SJSA1 (cell line): ENCODE measurements at places on chromosomes 3 and 15. TPM values are rescaled to one million over a fixed set of nuclear protein-coding genes. Genes with fewer than 3 reads are reported as not detected.

GRCh38 chr3:12973827-12974226 lies 99.4 kb downstream of the IQSEC1 start:
- DNase-seq: no peak
- H3K27me3 ChIP-seq: no peaks in the 10 kb centered on the region
- no peak overlapping the region for H3K27ac ChIP-seq
- no peaks in the 10 kb centered on the region for H3K4me1 ChIP-seq
- no peaks in the 10 kb centered on the region for H3K36me3 ChIP-seq

Gene SSUH2
- total RNA-seq: 0.11 TPM in 1 of 2 replicates, not detected in the other

GRCh38 chr3:194075802-194076460 lies 60.0 kb upstream of the HES1 start:
- no peak overlapping the region for H3K27ac ChIP-seq
- DNase-seq: no peak
- no peaks in the 10 kb centered on the region for H3K36me3 ChIP-seq
- H3K4me3 ChIP-seq: no peak overlapping the region

DNA sequence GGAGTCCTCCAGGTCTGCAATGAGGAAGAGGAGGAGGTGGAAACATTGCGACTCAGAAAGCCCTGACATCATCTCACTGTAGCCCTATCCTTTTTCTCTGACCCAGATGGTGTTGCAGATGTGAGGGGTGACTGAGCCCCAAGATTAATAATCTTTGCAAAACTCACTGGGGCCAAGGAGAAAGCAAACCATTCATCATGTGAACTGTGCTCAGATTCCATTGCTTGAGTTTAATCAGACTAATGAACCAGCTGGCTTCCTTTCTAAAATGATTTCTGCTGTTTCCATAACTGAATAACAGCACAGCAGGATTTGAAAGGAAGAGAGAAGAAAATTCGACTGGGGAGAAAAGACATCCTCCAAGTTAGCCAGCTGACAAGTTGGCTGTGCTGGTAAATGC lies 13.4 kb upstream of the DGKG start:
- H3K27me3 ChIP-seq: peaks cover 10% of the 10 kb centered on the region
- H3K36me3 ChIP-seq: no peaks in the 10 kb centered on the region
- no peaks in the 10 kb centered on the region for H3K4me1 ChIP-seq
- DNase-seq: no peak
- H3K4me3 ChIP-seq: no peak overlapping the region

DNA sequence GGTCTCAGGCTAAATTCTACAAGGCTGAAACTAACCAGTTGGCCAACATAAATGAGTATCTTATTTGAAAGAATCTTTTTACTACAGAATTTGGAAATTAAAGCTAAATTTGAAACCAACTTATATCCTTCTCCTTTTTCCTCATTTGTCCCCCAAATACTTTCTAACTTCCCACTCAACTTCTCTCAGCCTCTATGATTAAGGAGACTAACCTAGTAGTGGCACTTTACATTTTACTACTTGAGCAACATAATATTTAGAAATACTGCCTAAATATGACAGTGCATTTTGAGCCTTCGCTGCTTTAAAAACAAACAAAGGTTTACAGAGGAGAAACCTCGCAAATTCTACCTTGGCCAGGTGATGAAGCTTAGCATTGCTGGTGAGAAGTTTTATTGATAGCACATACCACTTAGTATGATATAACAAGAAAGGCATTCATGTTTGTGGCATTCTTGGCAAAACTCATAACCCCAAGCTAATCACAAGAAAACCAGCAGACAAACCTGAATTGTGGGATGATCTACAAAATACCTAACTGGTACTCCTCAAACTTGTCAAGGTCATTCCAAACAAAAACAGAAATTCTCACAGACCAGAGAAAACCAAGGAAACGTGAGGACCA lies 432.1 kb upstream of the CFAP20DC start:
- H3K4me1 ChIP-seq: peaks cover 23% of the 10 kb centered on the region
- H3K36me3 ChIP-seq: no peaks in the 10 kb centered on the region
- DNase-seq: no peak
- H3K27me3 ChIP-seq: no peaks in the 10 kb centered on the region
- no peak overlapping the region for H3K27ac ChIP-seq
- H3K4me3 ChIP-seq: no peak overlapping the region

DNA sequence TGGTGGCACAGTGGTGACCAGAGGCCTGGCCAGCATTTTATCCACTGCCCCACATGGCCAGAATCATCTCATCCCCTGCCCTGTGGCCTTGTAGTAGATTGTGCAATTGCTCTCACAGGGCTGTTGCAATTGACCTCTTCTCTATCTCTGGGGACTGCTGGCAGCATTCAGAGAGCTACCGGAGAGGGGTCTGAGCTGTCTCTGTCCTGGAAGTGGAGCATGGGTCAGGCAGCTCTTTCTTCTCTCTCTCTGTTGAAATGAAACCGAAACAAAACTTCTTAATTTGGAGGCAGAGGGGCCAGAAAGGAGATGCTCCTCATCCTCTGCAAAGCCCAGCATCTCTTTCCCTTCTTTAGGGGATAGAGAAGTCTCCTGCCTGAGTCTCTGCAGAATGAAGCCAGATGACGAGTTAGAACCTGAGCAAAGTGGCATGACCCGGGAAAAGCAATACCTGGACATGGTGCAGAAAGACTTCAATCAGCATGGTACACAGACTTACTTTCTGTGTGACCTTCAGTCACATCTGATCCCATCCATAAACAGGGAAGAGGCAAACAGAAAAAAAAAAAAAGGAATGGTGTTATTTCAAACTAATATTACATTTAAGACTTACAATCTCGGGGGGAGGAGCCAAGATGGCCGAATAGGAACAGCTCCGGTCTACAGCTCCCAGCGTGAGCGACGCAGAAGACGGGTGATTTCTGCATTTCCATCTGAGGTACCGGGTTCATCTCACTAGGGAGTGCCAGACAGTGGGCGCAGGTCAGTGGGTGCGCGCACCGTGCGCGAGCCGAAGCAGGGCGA lies 144.5 kb upstream of the BCL6 start:
- no peak overlapping the region for H3K27ac ChIP-seq
- DNase-seq: no peak
- no peak overlapping the region for H3K4me3 ChIP-seq
- H3K36me3 ChIP-seq: no peaks in the 10 kb centered on the region
- no peaks in the 10 kb centered on the region for H3K4me1 ChIP-seq

DNA sequence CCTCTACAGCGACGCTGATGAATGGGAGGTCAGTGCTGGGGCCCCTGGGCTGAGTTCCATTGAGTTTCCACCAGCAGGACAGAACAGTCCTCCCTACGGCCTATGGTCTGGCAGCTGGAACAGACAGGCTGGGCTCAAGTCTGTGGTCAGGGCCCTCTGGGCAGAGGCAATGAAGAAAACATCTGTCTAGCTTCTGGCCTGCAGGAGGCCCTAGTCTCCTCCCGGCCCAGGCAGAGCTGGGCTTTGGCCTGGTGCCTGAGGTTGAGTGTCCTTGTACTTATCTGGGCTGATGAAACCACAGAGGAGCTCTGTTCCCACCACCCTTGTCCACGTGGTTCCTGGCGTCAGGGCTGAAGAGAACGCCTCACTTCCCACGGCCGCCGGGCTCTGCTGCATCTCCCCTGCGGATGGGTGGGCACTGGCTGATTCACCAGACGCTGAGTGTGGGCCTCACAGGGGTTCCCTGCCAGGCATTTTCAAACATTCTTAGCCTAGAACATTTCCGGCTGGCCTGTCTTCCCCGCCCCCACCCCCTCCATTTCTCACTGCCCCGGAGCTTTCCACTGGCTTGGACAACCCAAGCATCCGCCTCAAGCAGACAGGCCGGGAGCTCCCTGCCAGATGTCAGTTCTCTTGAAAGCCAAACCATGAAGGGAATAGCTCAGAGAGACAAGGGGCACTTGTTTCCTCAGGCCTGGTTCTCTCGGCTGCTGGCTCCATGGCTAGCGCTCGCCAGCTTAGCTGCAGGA lies 20.3 kb downstream of the PPCDC start:
- H3K36me3 ChIP-seq: peaks cover 11% of the 10 kb centered on the region
- peak overlapping the region; percentile 90 for H3K27ac ChIP-seq

- H3K4me1 ChIP-seq: no peaks in the 10 kb centered on the region
- H3K27me3 ChIP-seq: no peaks in the 10 kb centered on the region
- H3K36me3 ChIP-seq: peaks cover 10% of the 10 kb centered on the region
- no peak for DNase-seq
Observed at GRCh38 chr3:114327665-114328064, 33.8 kb downstream of the TIGIT start.

DNA sequence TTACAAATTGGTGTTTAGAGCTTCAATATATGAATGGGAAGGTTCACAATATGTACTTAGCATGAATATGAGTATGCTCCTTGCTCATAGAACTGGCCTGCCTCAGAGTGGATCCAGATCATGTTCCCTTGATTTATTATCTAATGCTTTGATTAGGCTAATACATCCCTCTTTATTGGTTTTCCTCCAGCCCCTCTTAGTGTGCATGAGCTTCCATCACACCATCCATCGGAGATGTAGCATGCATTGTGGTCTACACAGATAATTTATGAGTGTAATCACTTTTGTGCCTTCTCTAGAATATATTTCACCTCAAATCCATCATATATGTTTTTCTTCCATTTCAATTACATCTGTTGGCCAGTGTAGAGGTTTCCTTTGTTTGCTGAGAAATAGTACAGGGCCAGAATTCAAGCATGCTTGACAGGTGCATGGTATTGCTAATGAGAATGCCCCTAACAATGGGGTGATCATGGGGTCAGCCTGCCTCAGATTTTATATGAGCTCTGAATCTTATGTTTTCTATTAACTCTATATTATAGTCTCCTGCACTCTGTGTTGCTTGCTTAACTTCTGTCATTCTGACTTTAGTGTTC lies 786.4 kb upstream of the ARPP21 start:
- H3K27ac ChIP-seq: no peak overlapping the region
- no peak for DNase-seq
- H3K36me3 ChIP-seq: no peaks in the 10 kb centered on the region
- H3K4me3 ChIP-seq: no peak overlapping the region
- H3K27me3 ChIP-seq: no peaks in the 10 kb centered on the region
- no peaks in the 10 kb centered on the region for H3K4me1 ChIP-seq

DNA sequence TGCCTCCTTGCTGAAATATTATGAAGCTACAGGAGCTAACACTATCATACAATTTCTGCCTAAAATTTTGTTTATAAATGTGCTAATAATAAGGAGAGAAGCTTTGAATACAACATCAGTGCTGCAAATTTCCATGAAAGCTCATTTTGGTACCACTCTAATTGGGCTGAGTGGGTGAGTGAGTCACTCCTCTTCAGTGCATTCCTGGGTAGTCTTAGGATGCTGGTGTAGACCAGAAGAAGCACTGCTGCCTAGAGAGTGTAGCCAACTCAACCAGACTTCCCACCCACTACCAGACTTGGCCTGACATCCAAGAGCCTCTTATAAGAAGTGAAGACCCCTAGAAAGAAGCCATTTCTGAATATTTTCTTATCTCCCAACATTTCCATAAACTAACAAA lies 32.5 kb upstream of the CCDC54 start:
- no peaks in the 10 kb centered on the region for H3K4me1 ChIP-seq
- no peak for DNase-seq
- H3K4me3 ChIP-seq: no peak overlapping the region
- no peaks in the 10 kb centered on the region for H3K36me3 ChIP-seq
- H3K27me3 ChIP-seq: no peaks in the 10 kb centered on the region

Gene ZNF35
- 7.7 and 14.7 TPM in 2 replicates for total RNA-seq

GRCh38 chr3:161700998-161701397 lies 204.4 kb downstream of the OTOL1 start:
- H3K4me1 ChIP-seq: no peaks in the 10 kb centered on the region
- no peak overlapping the region for H3K4me3 ChIP-seq
- no peaks in the 10 kb centered on the region for H3K27me3 ChIP-seq
- no peaks in the 10 kb centered on the region for H3K36me3 ChIP-seq
- no peak for DNase-seq

Gene POLG
- total RNA-seq: 54.9 and 71.0 TPM in 2 replicates

Gene KCNH8
- total RNA-seq: not detected in 2 replicates
